ENCODE measurements at places on chromosomes 5 and 9.

GRCh38 chr9:113913426-113914195 is 37.5 kb downstream of the ZNF618 start:
- no peak for DNase-seq

GRCh38 chr5:79464695-79465332 is 49.1 kb downstream of the HOMER1 start:
- DNase-seq: no peak

- no peak for DNase-seq
Measured at GRCh38 chr9:99040911-99041582, 63.9 kb upstream of the TGFBR1 start.

GRCh38 chr5:73204733-73205132 is 31.7 kb downstream of the TMEM174 start:
- DNase-seq: no peak

GRCh38 chr5:174454464-174454863 is 269.9 kb upstream of the MSX2 start:
- no peak for DNase-seq

GRCh38 chr9:107484117-107484723 is 5.3 kb downstream of the KLF4 start:
- no peak for DNase-seq

DNA sequence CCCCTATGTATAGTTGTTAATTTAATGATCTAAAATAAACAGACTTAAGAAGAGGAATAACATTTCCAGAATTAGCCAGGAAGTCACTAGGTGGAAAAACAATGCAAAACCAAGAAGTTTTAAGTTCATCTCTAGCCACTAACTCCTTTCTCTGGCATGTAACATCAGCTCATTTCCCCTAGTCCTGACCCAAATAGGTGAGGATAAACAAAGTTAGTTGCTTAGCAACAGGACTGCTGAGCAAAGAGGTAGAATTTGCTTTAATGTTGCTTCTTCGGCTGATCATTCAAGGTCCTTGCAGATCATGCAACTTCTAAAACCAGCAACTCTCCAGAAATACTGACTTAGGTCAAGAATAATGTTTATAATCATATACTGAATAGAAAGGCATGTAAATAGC is 675.8 kb downstream of the CETN3 start:
- DNase-seq: no peak

DNA sequence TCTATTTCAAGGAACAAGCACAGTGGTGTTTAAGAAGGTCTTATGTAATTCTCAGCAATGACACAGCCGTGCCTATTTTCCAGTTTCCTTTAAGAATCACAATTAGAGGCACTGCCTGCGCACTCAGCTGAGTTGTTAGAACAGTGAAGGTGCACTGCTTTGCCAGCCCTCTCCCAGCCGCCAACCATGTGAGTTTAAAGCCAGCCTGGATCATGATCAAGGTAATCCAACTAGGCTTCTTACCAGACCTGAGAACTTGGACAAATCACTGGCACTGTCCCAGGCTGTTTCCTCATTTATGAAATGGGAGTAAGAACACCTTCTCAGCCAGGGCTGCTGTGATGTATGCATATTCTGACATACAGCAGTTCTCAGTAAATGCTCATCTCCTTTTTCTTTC is 99.6 kb downstream of the ASTN2 start:
- DNase-seq: no peak

DNA sequence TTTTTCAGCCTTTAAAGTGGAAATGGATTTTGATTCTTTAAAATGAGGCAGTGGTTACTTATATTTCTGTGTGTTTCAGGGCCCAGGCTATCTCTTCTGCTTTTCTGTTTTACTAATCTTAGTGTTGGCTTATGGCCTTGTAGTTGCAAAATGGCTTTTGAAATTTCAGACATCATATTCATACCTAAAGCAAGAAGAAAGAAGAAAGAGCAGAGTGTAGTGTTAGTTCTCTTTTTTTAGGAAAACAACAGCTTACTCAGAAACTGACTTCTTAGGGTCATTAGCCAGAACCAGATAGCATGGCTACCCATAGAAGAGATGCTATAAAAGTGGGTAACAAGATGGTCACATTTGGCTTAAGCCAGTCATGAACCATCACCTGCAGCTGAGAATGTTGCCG is 20.9 kb downstream of the ZBED3 start:
- DNase-seq: no peak

- no peak for DNase-seq
Measured at GRCh38 chr5:39650008-39650762, 225.4 kb upstream of the DAB2 start.

DNA sequence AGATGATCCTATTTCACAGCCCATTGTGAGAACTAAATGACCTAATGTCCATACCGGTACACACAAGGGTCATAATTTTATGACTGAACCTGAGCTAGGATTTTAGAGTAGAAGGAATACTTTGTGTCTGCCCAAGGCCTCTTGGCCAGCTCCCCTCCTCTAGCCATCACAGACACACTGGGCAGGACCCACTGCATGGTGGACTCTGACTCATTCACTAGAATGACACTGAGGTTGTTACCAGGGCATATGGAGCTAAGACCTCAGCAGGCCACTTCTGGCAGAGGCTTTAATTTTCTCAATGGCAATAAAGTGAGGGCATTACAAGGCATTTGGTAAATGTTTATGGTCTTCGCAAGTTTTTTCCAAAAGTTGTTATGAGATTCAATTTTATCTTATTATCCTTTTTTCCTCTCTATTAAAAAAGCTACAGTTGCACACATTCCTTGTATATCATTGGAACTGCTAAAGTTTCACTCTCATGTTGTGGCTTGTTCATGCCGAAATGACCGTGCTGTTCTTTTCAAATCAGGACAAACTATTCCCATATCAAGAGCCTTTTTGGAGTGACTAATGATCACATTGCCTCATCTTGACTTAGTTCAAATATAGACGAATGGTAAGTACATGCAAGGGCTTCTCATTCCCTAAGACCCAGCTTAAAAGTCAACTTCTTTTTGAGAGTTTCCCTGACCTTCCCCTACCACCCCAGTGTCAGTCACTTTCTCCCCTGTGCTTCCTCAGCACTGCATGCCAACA is 595.7 kb downstream of the ACTL7B start:
- no peak for DNase-seq

- no peak for DNase-seq
Measured at GRCh38 chr5:115510145-115510645, 34.4 kb downstream of the FEM1C start.

DNA sequence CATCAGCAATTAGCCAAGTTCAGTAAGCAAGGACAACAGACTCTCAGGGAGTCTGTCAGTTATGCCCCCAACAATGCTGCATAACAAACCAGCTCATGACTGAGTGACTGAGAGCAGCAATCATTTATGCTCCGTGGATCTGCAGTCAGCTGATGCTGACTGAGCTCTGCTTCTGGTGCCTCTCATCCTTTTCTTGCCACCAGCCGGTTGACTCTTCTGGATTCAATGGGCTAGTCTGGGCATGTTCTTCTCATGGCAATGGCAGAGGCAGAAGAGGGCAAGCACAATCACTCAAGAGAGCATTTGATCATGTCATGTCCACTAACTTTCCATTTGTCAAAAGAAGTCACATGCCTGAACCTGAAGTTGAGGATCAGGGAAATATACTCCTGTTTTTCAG is 157.0 kb upstream of the NTRK2 start:
- no peak for DNase-seq

- DNase-seq: no peak
Measured at GRCh38 chr9:94982211-94982610, 255.7 kb downstream of the AOPEP start.

- DNase-seq: no peak
Measured at GRCh38 chr9:15278839-15279238, 28.2 kb downstream of the TTC39B start.

GRCh38 chr9:36191290-36191645 is 547 bp downstream of the CLTA start:
- no peak for DNase-seq

- DNase-seq: no peak
Measured at GRCh38 chr9:15401266-15401665, 21.4 kb upstream of the SNAPC3 start.

- peak; percentile 32 for DNase-seq
Measured at GRCh38 chr5:168014433-168015123, 276.9 kb upstream of the WWC1 start.

DNA sequence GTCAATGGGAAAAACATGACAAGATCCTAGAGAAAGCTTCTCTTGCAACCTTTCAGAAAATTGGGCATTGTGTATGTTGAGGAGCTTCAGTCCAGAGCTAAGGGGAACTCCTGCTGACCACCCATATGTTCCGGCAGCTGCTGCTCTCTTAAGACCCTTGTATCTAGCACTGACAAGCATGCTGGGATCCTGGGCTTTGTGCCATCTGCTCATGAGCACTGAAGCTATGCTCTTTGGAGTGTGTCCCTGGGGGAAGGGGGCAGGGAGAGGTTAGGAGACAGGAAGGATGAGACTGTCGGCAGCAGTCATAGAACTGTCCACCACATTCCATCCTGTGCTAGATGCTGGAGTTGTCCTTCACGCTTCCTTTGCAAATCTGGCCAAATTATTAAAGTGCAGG is 109.3 kb downstream of the JAKMIP2 start:
- peak; percentile 83 for DNase-seq

DNA sequence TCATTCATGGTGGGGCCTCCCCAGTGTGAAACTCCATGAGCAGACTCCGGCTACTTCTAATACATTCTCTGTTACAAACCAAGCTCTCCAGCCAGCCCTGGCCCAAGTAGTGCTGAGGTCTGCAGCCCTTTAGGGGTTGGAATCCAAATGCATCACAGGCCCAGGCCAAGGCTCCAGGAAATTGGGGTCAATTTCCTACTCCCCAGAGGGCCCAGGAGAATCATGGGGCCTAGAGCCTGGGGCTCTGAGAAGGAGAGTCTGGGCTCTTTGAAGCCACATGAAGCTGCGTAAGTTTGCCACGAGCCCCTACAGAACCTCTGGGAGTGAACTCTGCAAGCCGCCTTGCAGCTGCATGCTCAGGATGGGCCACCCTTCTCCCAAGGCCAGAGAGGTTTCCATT is 206.4 kb downstream of the PAPPA start:
- DNase-seq: no peak

- DNase-seq: no peak
Measured at GRCh38 chr9:35001803-35002502, 12.4 kb downstream of the DNAJB5 start.
